ENCODE measurements at places on chromosomes 2 and 18.

- no peaks in the 10 kb centered on the region for H3K27me3 ChIP-seq
- no peak overlapping the region for H3K27ac ChIP-seq
- H3K4me3 ChIP-seq, result no peak overlapping the region
These were observed 231.1 kb downstream of the ANKRD30B start for GRCh38 chr18:14978962-14979535.

- H3K4me3 ChIP-seq, result no peak overlapping the region
- H3K36me3 ChIP-seq, result no peaks in the 10 kb centered on the region
- H3K4me1 ChIP-seq, result no peaks in the 10 kb centered on the region
- H3K27ac ChIP-seq, result no peak overlapping the region
These were observed 111.6 kb upstream of the NABP1 start for GRCh38 chr2:191566344-191566743.

DNA sequence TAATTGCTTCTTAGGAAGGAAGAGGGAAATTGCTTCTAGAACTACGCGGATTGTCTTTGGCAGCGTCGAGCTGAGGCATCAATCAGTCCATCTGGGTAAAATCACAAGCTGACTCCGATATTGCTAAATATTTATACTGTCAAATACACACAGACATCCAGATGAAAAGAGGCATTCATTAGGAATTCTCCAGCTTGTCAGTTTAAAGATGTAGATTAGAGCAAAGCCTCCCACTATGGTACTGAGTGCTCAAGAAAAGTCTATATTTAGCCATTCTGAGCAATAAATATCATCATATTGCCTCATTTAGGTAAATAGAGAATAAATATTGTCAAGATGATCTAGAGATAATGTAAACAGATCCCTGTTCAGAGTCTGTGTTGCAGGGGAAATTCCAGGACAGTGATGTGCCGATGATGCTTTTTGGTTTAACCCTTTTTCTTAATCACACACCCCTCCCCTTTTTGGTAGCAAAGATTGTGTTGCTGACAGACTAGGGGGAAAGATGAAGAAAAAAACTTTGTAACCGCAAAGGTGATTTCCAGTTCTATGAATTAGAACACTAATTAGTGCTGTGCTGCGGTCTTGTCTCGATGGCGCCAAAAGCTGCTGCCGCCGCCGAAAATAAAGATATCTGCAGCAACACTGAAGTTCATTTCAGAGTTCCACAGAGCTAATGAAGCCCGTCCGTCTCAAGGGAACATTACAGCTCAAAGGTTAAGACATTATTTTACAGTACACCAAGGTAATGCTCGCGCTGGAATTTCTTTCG lies 171.8 kb downstream of the PTGR3 start:
- H3K27me3 ChIP-seq, result no peaks in the 10 kb centered on the region
- H3K4me3 ChIP-seq, result no peak overlapping the region
- no peak overlapping the region for H3K27ac ChIP-seq

DNA sequence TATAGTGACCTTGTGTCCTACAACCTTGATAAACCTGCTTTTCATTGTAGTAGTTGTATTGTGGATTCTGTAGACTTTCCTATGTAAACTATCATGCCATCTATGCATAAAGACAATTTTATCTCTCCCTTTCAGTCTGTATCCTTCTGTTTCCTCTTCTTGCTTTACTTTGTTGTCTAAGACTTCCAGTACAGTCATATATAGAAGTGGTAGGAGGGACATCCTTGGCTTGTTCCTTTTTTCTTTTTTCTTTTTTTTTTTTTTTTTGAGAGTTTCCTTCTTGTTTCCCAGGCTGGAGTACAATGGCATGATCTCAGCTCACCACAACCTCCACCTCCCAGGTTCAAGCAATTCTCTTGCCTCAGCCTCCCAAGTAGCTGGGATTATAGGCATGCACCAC lies 39.7 kb downstream of the UBE2F start:
- H3K27ac ChIP-seq, result no peak overlapping the region
- H3K36me3 ChIP-seq, result no peaks in the 10 kb centered on the region
- H3K27me3 ChIP-seq, result no peaks in the 10 kb centered on the region
- no peak overlapping the region for H3K4me3 ChIP-seq
- no peaks in the 10 kb centered on the region for H3K4me1 ChIP-seq

- no peaks in the 10 kb centered on the region for H3K27me3 ChIP-seq
- no peak overlapping the region for H3K27ac ChIP-seq
- H3K4me1 ChIP-seq, result no peaks in the 10 kb centered on the region
- DNase-seq, result no peak
- no peaks in the 10 kb centered on the region for H3K36me3 ChIP-seq
These were observed 489.6 kb downstream of the SLC4A3 start for GRCh38 chr2:220117025-220117424.

- H3K4me3 ChIP-seq, result no peak overlapping the region
- peak overlapping the region; percentile 10 for H3K27ac ChIP-seq
- peak; percentile 33 for DNase-seq
- no peaks in the 10 kb centered on the region for H3K36me3 ChIP-seq
- no peaks in the 10 kb centered on the region for H3K27me3 ChIP-seq
These were observed 148.5 kb downstream of the MGAT5 start for GRCh38 chr2:134402410-134402809.

DNA sequence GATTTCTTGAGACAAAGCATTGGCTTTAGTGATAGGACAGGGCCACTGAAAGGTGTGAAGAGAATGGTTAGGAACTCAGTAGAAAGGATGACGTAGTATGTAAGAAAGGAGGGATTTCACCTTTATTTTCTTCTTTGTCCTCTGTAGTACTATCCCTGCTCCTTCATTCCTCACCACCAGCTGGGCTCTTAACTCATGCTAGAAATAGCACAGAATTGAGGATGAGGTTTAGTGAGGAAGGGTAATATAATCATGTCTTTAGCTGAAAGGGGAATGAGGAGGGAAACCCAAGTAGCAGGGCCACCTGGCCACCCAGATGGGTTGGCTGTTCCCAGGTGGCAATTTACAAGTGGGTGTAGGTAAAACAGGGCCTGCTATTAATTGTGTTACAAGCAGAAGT lies 15.2 kb downstream of the ACVR2A start:
- no peaks in the 10 kb centered on the region for H3K4me1 ChIP-seq
- no peaks in the 10 kb centered on the region for H3K27me3 ChIP-seq
- H3K27ac ChIP-seq, result no peak overlapping the region
- no peaks in the 10 kb centered on the region for H3K36me3 ChIP-seq
- H3K4me3 ChIP-seq, result no peak overlapping the region
- no peak for DNase-seq

- no peak overlapping the region for H3K4me3 ChIP-seq
- no peaks in the 10 kb centered on the region for H3K36me3 ChIP-seq
- no peak overlapping the region for H3K27ac ChIP-seq
- H3K27me3 ChIP-seq, result no peaks in the 10 kb centered on the region
These were observed 54.0 kb upstream of the LYPD6B start for GRCh38 chr2:148984449-148984848.

- no peak for DNase-seq
- H3K36me3 ChIP-seq, result no peaks in the 10 kb centered on the region
- no peak overlapping the region for H3K27ac ChIP-seq
- no peak overlapping the region for H3K4me3 ChIP-seq
- peaks cover 5% of the 10 kb centered on the region for H3K4me1 ChIP-seq
These were observed 233.4 kb downstream of the MTX2 start for GRCh38 chr2:176502619-176503018.

- H3K36me3 ChIP-seq, result no peaks in the 10 kb centered on the region
- H3K27me3 ChIP-seq, result no peaks in the 10 kb centered on the region
- DNase-seq, result no peak
- no peak overlapping the region for H3K27ac ChIP-seq
- no peak overlapping the region for H3K4me3 ChIP-seq
- H3K4me1 ChIP-seq, result no peaks in the 10 kb centered on the region
These were observed 56.8 kb upstream of the PMAIP1 start for GRCh38 chr18:59842947-59843346.

DNA sequence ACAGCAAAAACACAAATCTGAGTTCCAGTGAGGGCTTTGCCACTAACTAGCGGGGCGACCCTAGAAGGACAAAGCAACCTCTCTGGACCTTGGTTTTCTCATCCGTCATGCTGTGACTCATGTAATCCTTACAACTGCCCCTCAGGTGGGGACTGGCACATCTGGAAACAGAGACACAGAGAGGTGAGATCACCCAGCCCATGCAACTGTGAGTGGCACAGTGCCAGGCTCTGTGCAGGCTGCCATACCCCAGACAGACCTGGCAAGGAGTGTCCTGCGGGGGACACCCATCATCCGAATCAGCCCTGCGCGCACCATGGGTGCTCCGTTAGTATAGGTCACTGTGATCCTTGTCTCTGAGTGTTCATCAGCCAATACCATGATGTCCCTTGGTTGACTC lies 198.3 kb downstream of the SMAD7 start:
- H3K4me1 ChIP-seq, result no peaks in the 10 kb centered on the region
- no peak for DNase-seq
- H3K36me3 ChIP-seq, result no peaks in the 10 kb centered on the region
- no peaks in the 10 kb centered on the region for H3K27me3 ChIP-seq

DNA sequence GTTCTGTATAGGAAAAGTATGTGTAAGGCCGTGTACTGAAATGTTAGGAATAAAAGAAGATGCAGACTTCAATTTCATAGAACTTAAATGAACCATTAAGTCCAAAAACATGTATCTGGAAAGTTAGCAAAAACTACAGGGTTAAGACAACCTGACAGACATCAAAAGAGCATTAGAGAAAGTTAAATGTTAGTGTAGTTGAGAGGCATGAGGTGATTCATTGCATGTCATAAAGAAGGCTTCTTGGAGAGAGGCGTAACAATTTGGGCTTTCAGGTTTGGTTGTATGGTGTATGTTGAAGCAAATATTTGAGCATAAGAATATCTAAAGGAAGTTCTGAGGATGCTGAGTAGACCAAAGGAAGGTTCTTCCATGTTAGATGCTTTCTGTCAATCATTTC lies 6.3 kb downstream of the EPC2 start:
- H3K27me3 ChIP-seq, result no peaks in the 10 kb centered on the region
- no peak overlapping the region for H3K4me3 ChIP-seq
- H3K4me1 ChIP-seq, result no peaks in the 10 kb centered on the region
- no peaks in the 10 kb centered on the region for H3K36me3 ChIP-seq

DNA sequence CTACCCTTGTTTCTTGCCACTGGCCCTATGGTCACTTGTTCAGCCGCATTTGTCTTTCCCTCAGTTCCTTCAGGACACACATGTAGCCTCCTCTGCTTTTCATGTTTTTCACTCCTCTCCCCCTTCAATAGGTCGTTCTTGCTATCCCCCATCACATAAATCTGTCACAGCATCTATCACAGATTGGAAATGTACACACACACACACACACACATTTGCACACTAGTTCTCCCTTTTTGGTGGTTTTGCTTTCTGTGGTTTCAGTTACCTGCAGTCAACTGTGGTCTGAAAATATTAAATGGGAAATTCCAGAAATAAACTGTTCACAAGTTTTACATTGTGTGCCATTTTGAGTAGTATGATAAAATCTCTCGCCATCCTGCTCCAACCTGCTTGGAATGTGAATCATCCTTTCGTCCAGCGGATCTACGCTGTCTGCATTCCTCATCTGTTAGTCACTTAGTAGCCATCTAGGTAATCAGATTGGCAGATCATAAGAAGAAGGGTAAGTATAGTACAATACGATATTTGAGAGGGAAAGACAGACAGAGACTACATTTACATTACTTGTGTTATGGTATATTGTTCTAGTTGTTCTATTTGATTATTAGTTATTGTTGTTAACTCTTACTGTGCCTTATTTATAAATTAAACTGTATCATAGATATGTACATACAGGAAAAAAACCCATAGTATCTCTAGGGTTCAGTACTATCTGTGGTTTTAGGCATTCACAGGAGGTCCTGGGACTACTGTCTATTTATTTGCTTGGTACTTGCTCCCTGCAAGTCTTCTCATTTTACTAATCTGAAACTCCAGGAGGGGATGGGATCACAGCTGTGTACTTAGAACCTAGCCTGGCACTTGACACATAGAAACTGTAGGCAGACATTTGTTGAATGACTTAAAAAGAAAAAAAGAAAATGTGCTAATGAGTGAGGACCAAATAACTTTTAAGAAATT lies 86.1 kb upstream of the PNPT1 start:
- no peaks in the 10 kb centered on the region for H3K4me1 ChIP-seq
- H3K4me3 ChIP-seq, result no peak overlapping the region
- H3K36me3 ChIP-seq, result no peaks in the 10 kb centered on the region
- DNase-seq, result no peak

GRCh38 chr2:141417246-141417797 lies 713.5 kb downstream of the LRP1B start:
- DNase-seq, result no peak
- no peaks in the 10 kb centered on the region for H3K4me1 ChIP-seq
- no peaks in the 10 kb centered on the region for H3K36me3 ChIP-seq
- H3K27ac ChIP-seq, result no peak overlapping the region
- no peak overlapping the region for H3K4me3 ChIP-seq
- H3K27me3 ChIP-seq, result no peaks in the 10 kb centered on the region

GRCh38 chr2:161273038-161273760 lies 35.0 kb upstream of the PSMD14 start:
- no peak overlapping the region for H3K4me3 ChIP-seq
- H3K4me1 ChIP-seq, result no peaks in the 10 kb centered on the region
- no peak overlapping the region for H3K27ac ChIP-seq

- no peak overlapping the region for H3K4me3 ChIP-seq
- no peaks in the 10 kb centered on the region for H3K27me3 ChIP-seq
- no peak overlapping the region for H3K27ac ChIP-seq
- no peaks in the 10 kb centered on the region for H3K36me3 ChIP-seq
- DNase-seq, result no peak
These were observed 382.0 kb downstream of the RAD51AP2 start for GRCh38 chr2:17136231-17136630.

GRCh38 chr2:138103156-138103555 lies 138.9 kb downstream of the HNMT start:
- no peak overlapping the region for H3K4me3 ChIP-seq
- no peaks in the 10 kb centered on the region for H3K27me3 ChIP-seq
- no peaks in the 10 kb centered on the region for H3K4me1 ChIP-seq
- H3K36me3 ChIP-seq, result no peaks in the 10 kb centered on the region

DNA sequence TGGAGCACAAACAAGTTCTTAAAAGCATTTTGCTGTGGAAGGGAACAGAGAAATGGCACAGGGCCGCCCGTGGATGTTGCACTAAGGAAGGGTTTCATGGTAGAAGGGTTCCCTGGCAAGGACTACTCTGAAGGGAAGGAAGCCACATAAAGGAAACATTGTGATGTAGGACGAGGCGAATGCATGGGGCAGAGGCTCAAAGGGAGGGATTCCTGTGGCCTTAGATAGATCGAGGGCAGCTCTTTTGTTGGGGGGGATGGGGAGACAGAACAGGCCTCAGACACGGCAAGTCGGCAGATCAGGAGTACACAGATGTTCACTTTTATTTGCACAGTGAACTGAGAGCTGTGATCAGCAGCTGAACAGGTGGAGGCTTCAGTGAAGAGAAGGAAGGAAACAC lies 205.4 kb downstream of the SNTG2 start:
- no peaks in the 10 kb centered on the region for H3K36me3 ChIP-seq
- no peak overlapping the region for H3K4me3 ChIP-seq
- H3K4me1 ChIP-seq, result no peaks in the 10 kb centered on the region

DNA sequence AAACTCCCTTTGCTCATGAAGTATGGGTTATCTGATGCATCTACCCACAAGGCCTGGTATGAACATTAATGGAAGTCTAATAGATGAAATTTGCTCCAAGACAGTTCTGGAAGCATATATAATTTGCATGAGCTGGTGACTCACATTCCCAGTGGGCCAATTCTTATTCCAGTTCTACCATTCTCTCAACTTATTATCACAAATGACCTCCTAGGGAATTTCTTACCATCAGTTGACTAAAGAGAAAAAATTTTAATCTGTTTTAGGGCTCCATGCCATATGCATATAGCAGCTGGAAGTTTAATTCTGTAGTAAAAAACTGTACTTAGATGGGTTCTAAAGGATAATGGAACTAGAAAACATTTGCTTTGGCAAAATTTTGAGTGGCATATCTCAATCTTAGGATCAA lies 165.2 kb upstream of the COL3A1 start:
- no peaks in the 10 kb centered on the region for H3K27me3 ChIP-seq
- no peak for DNase-seq

GRCh38 chr2:2827761-2828221 lies 496.7 kb upstream of the MYT1L start:
- H3K4me3 ChIP-seq, result no peak overlapping the region
- H3K36me3 ChIP-seq, result no peaks in the 10 kb centered on the region
- H3K27ac ChIP-seq, result no peak overlapping the region
- DNase-seq, result peak; percentile 1
- no peaks in the 10 kb centered on the region for H3K4me1 ChIP-seq
- no peaks in the 10 kb centered on the region for H3K27me3 ChIP-seq
